ENCODE measurements at places on chromosomes 3 and 15.
A peak's percentile ranks its signal among the peaks of the same experiment; 100 is the strongest.

DNA sequence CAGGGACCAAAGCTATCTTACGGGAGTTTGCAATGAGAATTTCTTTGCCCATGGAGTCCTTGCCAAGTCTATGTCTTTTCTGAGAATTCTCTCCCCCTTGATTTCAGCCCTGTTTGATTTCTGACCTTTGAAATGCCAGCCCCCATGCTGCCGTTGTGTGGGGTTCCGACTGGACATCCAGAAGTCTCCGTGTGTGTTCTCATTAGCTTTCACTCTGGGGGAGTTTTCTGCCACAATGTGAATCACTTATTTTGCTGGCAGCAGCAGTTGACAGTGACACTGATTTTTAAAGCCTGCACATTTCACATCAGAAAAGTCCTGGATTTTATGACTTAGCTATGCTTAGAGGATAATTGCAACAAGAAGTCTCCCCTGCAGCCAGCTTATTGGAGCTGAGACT lies 98.4 kb upstream of the CTDSPL start:
- no peak for DNase-seq

- DNase-seq: no peak
Observed at GRCh38 chr3:151919446-151919845, 46.0 kb downstream of the SUCNR1 start.

DNA sequence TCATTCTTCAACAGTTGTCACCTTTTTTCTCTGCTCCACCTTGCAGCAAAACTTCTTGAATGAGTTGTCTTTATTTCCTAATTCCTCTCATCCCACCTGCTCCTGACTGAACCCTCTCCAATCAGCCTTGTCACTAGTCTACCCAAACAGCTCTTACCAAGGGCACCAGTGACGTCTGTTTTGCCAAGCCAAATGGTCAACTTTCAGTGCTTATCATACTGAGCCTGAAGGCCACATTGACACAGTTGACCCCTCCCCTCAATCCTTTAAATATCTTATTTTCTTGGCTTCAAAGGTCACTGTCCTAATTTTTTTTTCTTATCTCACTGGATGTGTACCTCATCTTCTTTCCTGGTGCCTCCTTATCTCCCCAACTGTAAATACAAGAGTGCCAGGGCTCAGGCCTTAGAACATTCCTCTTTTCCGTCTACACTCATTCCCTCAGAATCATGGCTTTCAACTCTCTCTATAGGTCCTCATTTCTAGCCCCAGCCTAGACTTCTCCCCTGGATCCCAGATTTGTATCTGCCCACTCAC lies 43.2 kb downstream of the CMTM8 start:
- DNase-seq: no peak

- DNase-seq: peak; percentile 47
Observed at GRCh38 chr3:158790901-158791589, 10.8 kb upstream of the MFSD1 start.

- DNase-seq: no peak
Observed at GRCh38 chr3:164467007-164467406, 611.3 kb downstream of the SI start.

- DNase-seq: no peak
Observed at GRCh38 chr15:72992841-72993252, 59.4 kb upstream of the NEO1 start.

DNA sequence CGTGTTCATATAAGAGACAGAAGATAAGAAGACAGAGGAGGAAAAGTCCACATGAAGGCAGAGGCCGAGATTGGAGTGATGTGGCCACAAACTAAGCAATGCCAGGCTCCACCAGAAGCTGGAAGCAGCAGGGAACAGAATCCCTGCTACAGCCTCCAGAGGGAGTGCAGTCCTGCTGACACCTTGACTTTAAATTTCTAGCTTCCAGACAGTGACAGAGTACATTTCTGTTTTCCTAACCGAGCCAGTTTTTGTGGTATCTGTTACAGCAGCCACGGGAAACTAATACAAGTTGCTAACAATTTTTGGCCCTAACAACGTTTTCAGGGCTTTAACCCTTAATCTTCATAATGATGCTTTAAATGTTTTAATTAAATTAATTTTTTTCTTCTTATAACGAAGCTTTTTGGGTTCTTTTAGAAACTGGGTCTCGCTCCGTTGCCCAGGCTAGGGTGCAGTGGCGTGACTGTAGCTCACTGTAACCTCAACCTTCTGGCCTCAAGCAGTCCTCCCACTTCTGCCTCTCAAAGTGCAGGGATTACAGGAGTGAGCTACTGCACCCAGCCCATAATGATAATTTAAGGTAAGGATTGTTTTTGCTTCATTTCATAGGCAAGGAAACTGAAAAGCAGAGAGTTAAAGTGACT lies 202.3 kb upstream of the PROK2 start:
- no peak for DNase-seq

DNA sequence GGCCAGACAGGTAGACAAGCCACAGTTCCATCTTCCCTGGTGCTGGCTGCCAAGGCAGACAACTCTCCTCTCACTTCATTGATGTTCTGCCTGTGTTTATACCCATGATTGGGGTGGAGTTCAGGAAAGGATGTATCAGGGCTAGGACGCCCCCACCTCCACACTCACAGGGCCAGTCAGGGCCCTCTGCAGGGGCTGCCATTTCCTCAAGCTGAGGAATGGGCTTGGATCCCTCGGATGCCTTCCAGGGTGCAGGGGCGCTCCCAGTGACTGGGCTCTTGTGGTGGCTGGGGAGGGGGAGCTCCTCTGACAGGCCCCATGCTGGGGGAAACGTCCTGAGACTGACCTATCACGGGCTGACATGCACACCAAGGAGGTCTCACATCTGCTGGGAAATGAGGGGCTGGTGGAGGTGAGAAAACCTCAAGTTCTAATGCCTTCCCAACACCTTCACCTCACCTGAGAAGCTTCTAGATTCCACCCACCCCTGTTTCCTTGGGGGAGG lies 31.4 kb downstream of the SEMA7A start:
- DNase-seq: no peak

DNA sequence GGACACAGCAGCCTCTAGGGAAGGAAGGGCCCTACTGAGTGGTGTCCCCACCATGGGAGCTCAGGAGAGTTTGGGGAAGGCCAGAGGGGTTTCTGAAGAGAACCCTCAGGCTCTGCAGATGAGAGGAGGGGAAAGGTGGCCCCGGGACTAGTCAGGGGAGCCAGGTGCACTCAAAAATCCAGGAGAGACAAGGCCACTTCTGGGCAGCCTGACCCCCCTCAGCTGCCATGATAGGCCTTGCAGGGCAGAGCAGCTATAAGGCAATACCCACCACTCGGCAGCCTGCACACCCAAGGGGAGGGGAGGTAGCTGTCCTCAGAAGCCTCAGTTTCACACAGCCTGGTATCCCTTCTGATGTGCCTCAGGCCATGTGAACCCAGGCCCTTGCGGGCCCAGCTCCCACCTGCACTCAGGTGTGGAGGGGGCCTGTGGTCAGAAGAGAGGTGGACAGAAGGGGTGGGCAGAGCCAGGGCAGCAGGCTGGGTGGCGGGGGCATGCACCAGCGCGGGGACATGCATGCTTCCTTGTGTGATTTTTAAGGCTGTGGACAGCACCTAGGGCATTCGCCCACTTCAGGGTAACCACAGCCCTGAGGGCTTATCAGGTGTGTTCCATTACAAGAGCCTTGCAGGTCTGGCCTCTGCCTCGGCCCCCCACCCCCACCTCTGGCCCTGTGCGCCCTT lies 34.6 kb downstream of the SRPRB start:
- DNase-seq: no peak
